ENCODE measurements at places on chromosomes 6 and 20.

GRCh38 chr6:167811442-167812087 is 15.1 kb upstream of the AFDN start:
- DNase-seq, result no peak

- DNase-seq, result no peak
These were observed 142.8 kb upstream of the PTPRK start for GRCh38 chr6:128663238-128663637.

GRCh38 chr6:105596284-105596755 is 193.4 kb upstream of the PREP start:
- DNase-seq, result no peak

DNA sequence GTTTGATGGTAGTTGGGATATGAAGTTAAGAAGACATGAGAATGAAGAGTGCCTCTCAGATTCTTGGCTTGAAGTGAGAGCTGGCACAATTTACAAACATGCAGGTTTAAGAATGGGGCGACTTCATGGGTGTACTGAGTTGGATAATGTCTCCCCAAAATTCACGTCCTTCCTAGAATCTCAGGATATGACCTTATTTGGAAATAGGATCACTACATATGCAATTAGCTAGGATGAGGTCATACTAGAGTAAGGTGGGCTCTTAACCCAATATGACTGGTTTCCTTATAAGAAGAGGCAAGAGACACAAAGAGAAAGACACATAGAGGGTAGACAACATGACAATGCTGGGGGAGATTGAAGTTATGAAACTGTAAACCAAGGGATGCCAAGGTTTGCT is 5.2 kb downstream of the PKIB start:
- DNase-seq, result no peak

DNA sequence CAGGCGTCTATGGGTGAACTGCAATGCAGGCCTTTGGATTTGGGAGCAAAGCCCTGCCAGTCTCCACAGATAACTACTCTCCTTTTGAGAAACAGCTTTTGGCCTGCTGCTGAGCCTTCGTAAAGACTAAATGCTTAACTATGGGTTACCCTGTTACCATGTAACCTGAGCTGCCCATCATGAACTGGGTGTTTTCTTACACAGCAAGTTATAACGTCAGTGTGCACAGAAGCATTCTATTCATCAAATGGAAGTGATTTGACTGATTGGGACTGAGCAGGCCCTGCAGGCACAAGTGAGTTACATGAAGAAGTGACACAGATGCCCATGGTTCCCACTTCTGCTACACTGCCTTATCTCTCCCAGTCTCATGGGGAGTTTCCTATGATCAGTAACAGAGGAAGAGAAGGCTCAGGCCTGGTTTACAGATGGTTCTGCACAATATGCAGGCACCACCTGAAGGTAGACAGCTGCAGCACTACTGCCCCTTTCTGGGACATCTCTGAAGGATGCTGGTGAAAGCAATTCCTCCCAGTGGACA is 319.1 kb downstream of the CD83 start:
- DNase-seq, result no peak

GRCh38 chr20:6818033-6818808 is 50.7 kb downstream of the BMP2 start:
- no peak for DNase-seq

DNA sequence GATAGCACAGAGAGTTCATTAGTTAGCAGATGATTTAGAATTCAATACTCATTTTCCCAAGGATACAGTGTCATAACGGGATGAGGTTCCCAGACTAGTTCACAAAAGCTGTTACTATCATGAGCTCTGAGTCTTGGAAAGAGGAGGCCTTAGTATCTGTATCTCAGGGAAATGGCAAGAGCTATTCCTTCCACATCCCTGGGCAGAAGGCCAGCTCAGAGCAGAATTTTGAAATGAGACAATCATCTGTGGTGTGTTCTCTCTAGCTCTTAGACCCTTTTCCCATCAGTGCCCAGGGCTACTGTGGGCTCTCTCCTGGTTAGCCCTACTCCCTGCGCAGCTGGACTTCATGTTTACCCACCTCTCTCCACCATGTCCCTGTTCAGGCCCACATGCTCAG is 64.5 kb downstream of the JAG1 start:
- DNase-seq, result no peak

DNA sequence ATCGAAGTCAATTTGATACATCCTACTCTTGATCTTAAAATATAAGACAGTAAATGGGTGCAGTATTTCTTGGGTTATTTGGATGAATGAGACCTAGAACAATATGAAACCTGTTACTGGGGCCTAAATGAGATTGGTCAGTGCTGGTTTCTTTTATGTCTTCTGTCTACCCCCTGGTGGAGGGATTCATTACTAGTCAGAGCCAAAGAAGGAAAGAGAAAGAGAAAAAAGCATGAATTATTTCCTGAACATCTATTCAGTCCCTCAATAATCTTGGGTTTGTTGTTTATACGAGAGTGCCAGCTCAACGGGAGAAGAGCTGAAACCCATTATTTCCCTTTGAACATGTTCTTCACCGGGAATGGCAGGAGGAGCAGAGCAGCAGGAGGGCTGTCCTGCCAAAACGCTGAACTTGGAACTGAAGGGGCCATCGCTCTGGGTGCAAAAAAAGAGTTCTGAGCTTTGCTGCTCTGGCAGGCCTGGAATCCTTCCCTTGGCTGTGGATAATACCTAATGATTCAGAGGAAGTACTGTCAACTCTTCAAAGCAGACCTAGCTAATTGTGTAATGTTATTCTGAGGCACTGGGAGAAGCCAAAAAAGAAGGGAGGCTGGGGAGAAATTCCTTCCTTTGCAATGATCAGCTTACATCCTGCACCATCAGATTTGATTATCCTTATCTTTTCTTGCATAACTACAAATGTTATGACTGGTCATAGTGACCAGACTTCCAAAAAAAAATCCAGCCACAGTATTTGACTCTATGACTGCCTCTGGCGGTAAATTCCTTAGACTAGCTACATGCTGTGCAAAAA is 72.0 kb downstream of the BLOC1S5 start:
- no peak for DNase-seq

DNA sequence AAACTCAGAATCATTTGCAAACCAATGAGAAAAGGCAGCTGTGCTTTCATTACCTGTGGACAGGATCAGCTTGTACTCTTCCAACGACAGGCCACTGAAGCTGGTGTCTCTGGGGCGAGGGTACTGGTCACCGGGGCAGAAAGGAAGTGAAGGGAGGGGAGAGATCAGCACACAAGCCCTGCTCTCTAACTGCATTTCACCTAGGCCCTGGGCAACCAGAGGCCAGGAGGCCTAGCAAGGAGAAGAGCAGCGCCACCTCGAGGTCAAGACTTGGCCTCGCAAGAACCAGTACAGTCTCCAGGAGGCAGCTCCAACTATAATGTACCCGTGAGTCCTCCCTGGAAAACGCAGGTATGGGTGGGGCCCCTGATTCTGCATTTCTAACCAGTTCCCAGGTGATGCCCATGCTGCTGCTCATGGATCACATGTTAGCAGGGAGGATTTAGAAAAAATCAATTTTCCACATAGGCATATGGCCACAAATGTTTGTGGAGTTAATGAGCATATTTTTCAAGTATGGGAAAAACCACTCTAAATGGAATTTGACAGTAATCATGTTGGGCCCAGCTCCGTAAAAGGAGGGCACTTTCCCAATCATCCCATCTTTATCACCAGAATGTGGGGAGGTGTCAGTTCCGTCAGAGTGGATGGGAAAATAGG is 11.0 kb downstream of the UQCC2 start:
- DNase-seq, result no peak

DNA sequence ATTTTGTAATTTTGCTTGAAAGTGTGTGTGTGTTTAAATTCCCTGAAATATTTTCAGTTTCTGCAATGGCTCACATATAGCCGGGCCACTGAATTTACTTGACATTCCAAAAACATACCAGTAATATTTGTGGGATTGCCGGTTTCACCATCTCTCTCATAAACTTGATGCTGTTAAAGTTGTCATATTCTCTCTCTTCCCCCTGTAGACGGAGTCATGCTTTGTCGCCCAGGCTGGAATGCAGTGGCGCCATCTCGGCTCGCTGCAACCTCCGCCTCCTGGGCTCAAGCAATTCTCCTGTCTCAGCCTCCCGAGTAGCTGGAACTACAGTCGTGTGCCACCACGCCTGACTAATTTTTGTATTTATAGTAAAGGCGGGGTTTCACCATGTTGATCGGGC is 122.1 kb downstream of the TIAM2 start:
- DNase-seq, result no peak

GRCh38 chr6:54655162-54655561 is 191.4 kb upstream of the FAM83B start:
- no peak for DNase-seq

DNA sequence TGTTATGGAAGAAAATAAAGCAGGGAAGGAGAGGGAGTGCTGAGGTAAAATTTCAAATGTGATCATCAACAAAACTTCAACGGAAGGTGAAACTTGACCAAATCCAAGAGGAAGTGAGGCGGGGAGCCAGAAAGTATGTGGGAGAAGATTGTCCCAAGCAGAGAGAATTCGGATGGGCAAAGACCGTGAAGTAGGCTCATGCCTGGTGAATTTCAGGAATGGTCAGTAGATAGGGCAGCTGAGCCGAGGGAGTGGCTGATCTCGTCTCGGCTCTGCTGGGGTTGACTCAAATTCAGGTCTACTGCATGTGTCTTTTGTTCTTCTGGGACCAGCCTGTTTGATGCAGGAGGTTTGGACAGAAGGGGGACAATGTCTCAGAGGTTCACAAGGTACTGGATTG is 7.0 kb upstream of the CSNK2A1 start:
- no peak for DNase-seq

All from NCI-H2107 (cell line).